ENCODE measurements at places on chromosomes 5 and 9.

GRCh38 chr9:97571664-97572063, 61.5 kb downstream of the TSTD2 start:
- DNase-seq: no peak

- no peak for DNase-seq
Observed at GRCh38 chr5:139667001-139667729, 19.0 kb downstream of the CXXC5 start.

DNA sequence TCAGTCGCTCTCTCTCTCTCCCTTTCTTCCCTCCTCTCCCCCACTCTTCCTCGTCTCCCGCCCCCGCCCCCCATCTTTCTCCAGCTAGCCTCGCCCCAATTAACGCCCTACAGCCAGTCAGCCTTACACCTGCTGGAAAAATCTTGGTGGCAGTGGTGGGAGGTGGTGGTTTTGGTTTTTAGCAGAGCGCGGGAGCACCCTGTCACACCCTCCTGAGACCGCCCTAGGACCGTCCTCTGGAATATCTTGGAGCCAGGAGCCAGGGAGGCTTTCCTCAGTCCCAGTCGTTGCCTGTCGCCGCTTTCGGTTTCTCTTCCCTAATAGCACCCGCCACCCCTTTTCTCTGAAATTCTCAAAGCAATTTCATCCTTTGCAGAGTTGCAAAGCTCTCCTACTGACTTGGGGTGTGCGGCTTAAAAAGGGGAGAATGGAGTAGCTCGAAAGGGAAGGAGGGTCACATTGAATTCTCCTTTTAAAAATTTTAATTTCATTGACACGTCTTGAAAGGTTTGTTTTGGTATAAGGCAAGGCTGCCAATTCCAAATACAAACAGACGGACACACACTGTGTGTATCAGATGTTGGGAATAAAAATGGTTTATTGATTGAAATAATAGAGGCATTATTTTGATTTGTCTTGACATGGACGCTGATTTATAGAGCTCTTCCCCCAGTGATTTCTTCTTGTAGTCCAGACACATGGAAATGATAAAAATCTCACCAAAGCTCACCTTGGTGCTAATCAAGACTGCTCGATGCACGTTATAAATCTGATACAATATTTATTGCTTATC, 301.3 kb downstream of the PARP8 start:
- DNase-seq: no peak

- DNase-seq: no peak
Observed at GRCh38 chr5:13976867-13977830, 32.7 kb upstream of the DNAH5 start.

DNA sequence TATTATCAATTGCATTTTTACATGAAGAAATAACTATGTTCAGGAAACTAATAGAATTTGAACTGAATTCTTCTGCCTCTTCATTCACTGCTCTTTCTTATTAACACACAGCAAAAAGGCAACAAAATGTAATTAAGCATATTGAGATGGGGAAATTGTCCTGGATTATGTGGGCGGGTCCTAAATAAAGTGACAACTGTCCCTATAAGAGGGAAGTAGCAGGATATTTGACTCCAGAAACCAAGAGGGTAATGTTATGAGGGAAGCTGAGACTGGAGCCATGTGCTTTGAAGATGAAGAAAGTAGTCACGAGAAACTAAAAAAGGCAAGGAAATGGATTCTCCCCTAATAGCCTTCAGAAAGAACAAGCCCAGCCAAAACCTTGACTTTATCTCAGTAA, 311.2 kb upstream of the PIK3R1 start:
- DNase-seq: no peak

DNA sequence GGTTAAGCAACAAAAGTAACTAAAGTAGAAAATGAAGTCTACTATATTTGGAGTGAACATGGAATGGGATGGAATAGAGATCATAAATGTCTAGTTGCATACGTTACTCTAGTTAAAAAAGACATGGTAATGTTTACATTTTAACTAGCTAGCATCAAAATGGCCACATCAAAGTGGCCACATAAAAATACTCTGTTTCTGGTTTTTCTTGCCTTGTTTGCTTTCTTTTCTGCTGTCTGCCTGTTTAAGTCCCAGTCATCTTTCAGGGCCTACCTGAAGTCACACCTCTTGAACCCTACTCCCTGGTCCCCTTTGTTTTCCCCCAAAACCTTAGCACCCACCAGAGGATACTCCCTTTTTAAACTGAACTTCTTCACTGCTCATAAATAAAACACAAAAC, 6.4 kb upstream of the KIF2A start:
- no peak for DNase-seq

- no peak for DNase-seq
Observed at GRCh38 chr5:170540271-170540670, 36.5 kb downstream of the KCNIP1 start.

- DNase-seq: no peak
Observed at GRCh38 chr9:71626395-71626794, 141.9 kb downstream of the CEMIP2 start.

- DNase-seq: no peak
Observed at GRCh38 chr5:80109646-80110478, 74.7 kb downstream of the THBS4 start.

DNA sequence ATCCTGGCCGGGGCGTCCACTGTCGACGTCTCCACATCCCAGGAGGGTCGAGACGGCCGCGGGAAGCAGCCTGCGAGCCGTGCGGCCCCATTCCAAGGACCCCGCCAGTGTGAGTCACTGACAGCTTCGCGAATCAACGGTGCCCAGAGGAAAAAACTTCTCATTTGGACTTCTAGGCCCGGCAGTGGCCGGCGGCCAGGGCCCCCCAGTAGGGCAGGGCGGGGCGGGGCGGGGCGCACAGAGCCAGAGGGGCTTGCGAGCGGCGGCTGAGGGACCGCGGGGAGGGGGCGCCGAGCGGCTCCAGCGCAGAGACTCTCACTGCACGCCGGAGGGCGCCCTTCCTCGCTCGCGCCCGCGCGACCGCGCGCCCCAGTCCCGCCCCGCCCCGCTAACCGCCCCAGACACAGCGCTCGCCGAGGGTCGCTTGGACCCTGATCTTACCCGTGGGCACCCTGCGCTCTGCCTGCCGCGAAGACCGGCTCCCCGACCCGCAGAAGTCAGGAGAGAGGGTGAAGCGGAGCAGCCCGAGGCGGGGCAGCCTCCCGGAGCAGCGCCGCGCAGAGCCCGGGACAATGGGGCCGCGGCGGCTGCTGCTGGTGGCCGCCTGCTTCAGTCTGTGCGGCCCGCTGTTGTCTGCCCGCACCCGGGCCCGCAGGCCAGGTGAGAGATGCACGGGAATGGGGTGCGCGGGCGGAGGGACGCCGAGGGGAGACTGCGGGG, at the start of gene F2R:
F2R (plus strand) TSS at position 391 of the 720 bp plus-strand sequence; CDS start at position 573, 182 bp downstream.
- DNase-seq: no peak

DNA sequence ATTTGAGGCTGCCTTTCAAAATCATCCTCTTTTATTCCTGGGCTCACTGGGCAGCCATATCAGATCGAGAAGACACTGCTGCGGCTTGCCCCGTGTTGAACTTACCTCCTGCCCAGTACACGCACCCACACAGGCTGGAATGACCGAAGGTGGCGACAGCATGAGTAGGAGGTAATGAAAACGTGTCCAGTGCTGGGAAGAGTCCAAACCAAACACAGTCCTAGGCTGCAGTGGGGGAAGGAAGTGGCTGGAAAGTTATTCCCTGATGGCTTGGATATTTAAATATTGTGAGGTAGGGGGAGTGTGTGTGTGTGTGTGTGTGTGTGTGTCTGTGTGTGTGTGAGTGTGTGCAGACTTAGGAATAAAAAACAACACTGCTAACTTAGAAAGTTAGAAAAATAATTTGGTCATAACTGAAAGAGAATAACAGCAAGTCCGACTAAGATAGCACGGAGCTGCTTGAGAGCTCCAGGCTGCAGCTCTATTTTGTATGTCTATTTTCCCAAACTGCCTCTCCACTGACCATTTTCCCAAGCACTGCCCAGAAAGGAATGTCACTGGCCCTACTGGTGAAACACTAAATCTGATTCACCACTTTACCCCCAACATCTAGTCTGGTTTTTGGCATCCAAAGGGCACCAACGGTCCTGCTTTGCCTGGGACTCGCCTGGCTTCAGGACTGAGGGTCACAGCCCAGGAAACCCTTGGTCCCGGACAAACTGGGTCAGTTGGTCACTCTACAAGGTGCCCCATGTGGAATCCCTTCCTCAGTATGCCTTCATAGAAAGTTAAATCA, 41.2 kb downstream of the ANKH start:
- no peak for DNase-seq

DNA sequence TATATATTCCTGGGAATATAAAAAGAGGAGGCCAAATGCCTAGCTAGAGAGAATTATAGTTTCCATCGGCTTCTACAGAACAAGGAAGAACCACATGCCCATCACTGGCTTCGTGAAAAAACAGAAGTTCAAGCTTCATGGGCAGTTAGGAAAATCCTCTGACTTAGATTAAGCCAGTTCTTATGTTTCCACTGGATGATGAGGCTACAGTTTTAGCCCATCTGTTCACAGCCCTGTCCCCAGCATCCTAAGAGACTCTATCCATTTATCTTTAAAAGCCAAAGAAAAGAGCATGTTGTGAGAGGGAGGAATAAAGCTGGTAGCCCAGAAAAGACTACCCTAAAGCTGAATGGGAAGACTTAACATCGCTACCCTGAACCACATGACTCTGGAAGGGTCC, 285.5 kb upstream of the WWC1 start:
- DNase-seq: no peak

GRCh38 chr9:17528859-17529258, 50.0 kb upstream of the SH3GL2 start:
- DNase-seq: no peak

GRCh38 chr9:127283917-127284497, 19.4 kb downstream of the GARNL3 start:
- no peak for DNase-seq

- no peak for DNase-seq
Observed at GRCh38 chr9:99000476-99001395, 57.0 kb downstream of the COL15A1 start.

DNA sequence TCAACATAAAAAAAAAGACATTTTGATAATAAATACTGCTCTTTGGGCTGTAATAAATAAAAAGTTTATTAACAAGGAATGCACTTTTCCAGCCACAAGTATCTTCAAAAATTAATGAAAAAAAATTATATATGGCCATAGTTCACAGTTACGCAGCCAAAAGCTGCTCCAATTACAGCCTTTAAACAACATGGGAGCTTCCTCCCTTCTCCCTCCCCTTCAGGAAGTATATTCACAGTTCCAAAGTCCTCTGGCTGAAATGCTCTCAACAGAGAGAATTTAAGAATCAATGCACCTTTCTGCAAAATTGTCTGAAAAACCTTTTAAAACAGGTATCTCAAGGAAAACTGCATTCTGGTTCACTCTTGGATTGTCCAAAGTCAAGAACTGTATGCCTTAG, 5.9 kb downstream of the PLK2 start:
- DNase-seq: no peak

DNA sequence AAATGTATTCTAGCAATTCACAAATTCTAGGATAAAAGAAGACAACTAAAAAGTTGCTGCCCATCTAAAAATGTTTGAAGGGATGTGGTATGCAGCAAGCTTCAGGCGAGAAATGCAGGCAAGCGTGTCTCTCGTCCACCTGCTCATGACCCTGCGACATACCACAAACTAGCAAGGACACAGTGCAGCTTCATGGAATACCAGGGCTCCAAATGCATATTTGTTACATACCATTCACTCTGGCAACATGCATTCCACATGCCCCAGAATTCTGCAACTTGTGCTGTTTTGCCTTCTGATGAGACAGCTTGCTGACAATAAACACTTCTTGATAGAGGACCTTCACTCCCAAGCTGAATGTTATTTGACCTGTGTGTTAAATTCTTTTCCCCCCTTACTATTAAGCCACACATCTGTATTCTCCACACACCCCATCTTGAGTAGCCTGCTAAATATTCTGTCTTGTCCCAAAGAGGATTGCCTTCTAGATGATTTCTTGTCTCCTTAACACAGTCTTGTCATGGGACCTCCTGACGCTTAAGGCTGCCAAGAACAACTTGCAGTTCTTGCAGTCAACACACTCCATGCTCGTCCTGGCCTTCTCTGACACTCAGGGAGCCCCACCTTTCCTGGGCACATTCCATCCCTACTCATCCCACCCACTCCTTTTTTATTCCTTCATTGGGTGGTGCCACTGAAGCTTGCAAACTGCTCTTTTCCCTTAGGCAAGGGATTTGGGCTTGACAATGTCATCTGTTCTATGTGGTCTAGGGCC, 340.5 kb downstream of the PIK3R1 start:
- DNase-seq: no peak

DNA sequence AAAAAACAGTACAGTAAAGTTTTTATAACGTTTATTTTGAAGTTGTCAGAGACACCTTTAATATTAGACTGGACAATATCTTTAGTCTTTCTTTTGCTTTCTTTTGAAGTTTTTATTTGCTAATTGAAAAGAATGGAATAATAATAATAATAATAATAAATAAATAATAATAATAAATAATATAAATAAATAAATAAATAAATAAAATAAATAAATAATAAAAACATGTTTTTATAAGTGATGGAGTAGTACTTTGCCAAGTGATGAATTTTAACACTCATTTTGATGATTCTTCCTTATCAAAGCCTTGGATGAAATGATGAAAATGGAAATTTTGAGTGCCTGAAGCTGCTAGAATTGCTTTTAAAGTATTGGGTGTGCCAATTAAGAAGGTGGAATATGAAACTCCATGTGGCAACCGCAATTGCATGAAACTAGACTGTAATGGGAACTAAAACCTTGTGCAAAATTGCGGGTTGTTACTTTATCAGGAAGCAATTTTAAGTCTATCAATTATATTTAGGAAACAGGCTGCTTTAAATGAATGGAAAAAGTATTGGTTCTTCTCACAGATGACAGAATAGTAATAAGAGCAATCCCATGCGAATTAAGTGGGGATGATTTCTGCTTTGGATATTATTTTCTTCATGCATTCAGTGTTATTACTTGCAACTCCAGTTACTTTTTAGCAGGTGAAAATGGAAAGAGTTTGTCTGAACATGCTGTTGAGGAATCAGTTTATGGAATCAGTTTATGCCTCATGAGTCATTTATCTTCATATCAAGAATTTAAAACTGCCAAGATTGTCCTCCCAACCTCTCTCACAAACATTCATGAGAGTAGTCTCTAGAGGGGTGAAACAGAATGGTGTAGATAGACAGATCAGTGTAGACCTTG, 4.6 kb downstream of the ANXA1 start:
- DNase-seq: no peak

DNA sequence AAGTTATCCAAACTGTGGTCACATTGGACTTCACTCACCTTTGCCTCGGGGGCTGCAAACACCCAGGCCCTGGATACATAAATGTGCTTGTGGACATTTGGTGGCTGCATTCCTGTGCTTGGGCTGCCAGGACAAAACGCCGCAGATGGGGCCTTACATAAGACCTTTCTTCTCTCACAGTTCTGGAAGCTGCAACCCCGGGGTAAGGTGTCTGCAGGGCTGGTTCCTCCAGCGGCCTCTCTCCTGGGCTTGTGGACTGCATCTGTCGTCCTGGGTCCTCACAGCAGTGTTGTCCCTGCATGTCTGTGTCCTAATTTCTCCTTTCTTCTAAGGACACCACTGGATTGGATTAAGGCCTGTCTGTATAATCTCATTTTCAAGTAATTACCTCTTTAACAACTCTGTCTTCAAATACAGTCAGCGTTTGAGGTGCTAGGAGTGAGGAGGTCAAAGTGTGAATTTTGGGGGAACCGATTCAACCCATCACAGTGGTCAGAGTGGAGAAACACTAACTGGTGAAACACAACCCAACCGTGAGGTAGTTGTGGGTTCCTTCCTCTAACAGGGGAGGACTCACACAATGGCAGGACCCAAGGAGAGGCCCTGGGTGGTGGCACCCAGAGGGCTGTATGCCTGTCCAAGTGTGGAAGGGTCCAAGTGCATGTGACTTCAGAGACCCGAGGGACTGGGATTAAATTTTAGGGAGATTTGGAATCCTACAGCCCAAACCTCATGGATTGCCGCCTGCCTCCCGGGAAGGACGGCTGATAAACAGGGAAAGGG, 415.6 kb downstream of the IRX2 start:
- no peak for DNase-seq

- no peak for DNase-seq
Observed at GRCh38 chr5:17289681-17290539, 72.5 kb downstream of the BASP1 start.

All from stimulated activated CD4-positive, alpha-beta T cell treated with anti-CD3 and anti-CD28 coated beads, Interleukin-12 subunit alpha, Interleukin-12 subunit beta, amount 100 ng/mL, for 24 hours (primary cell).